ENCODE measurements at places on chromosomes 1 and 21.

DNA sequence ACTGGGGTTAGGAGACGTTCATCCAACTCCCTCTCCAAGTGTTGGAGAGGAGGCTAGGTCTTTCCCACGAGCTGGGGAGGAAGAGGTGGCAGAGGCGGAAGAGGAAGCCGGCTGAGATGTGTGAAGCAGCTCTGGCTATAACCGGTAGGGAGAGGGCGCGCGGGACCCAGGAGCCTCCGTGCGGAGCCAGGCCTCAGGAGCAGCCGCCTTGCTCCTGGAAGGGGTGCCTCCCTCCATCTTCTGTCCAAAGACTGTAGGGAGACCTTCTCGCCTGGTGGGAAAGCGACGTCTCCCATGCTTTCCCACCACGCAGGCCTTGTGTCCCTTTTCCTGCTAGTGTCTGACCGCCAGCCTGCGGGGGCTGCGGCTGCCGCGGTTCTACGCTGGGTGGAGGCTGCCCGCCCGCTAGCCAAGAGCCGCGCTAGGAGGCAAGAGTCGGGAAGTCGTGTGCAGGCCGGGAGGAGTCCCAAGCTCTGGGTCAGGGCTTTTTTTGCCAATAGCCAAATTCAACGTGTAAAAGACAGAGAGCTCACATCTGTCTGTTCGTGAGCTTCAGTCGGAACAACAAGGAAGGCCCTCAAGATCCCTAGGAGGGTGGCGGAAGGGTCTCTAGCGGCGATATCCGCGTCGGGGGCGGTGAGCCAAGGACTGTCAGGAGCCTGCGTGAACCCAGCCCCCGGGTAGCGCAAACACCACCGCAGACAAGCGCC is 8.4 kb upstream of the NBPF11 start:
- DNase-seq: no peak

- no peak for DNase-seq
Observed at GRCh38 chr1:184019506-184019905, 18.0 kb downstream of the COLGALT2 start.

DNA sequence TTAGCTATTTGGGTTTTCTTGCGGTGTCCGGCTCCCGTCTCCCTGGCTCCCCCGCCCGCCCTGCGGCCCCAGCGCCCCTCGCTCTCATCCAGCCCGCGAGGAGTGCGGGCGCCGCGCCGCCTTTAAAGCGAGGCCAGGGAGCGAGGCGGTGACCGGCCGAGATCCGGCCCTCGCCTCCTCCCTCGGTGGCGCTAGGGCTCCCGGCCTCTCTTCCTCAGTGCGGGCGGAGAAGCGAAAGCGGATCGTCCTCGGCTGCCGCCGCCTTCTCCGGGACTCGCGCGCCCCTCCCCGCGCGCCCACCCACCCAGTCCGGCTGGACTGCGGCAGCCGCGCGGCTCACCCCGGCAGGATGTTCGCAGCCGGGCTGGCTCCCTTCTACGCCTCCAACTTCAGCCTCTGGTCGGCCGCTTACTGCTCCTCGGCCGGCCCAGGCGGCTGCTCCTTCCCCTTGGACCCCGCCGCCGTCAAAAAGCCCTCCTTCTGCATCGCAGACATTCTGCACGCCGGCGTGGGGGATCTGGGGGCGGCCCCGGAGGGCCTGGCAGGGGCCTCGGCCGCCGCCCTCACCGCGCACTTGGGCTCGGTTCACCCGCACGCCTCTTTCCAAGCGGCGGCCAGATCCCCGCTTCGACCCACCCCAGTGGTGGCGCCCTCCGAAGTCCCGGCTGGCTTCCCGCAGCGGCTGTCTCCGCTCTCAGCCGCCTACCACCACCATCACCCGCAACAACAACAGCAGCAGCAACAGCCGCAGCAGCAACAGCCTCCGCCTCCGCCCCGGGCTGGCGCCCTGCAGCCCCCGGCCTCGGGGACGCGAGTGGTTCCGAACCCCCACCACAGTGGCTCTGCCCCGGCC is 492 bp downstream of the HLX start:
- peak; percentile 49 for DNase-seq

DNA sequence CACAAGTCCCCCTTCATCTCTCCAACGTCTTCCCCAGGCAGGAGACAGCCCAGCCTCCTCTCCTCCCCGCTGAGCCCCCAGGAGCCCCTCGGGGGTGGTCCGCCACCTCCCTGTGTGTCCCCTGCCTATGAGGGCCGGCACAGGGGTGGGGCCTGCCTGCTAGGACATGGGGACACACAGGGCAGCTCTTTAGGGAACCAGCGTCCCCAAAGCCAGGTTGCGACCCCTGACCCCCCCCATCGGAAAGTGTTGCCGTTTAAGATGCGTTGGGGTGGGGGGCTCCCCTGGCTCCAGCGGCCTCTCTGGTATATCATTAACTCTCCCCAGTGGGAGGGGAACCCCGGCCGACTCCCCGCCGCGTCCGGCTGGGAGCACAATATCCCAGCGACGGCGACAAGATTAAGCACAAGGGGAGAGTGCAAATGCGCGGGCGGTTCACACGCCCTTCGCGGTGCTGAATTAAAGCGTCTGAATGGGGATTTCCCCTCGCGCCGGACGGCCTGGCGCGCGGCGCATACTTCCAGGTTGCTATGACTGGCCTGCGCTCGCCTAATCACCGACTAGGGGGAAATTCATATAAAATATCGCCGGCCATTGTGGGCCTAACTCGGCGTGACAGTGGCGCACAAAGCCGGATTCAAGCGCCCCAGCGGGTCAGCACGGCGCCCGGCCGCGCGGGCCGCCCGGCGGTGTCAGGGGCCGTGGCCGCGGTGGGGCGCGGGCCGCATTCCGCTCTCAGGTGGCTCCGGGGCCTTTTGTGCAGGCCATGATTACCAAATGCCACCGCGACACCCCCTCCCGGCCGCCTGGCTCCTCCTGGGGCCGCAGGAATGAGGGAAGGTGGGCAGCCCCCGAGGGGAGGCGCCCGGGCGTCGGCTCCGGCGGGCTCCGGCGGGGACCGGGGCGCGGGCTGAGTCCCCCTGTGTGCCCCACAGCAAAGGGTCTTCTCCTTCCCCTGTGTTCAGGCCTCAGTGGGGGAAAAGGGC is 30.9 kb downstream of the WNT3A start:
- DNase-seq: no peak

- peak; percentile 59 for DNase-seq
Observed at GRCh38 chr1:227887697-227888403, 59.9 kb downstream of the WNT9A start.

- no peak for DNase-seq
Observed at GRCh38 chr1:41754540-41754939, 164.2 kb downstream of the HIVEP3 start.

DNA sequence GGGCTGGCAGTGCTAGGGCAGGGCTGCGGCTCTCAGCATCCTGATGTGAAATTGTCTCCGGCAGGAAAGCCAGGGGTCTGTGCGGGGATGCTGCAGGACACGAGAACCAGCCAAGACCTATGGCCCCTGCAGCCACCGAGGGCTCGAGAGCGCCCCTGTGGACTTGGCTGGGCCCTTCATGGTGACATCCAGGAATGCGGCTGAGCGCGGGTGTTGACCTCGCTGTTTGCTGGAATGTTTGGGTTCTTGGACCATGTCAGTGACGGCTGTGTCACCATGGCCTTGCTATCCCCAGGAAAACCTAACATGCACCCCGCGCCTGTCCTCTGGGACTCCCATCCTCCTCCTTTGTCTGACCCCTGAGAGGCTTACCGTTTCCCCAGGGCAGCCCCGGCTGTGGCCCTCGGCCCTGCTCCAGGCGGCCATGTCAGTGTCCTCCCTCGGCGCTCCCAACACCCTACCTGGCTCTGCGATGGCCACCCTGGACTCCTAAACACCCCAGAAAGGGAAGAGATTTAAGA is 14.3 kb upstream of the C1orf174 start:
- no peak for DNase-seq

DNA sequence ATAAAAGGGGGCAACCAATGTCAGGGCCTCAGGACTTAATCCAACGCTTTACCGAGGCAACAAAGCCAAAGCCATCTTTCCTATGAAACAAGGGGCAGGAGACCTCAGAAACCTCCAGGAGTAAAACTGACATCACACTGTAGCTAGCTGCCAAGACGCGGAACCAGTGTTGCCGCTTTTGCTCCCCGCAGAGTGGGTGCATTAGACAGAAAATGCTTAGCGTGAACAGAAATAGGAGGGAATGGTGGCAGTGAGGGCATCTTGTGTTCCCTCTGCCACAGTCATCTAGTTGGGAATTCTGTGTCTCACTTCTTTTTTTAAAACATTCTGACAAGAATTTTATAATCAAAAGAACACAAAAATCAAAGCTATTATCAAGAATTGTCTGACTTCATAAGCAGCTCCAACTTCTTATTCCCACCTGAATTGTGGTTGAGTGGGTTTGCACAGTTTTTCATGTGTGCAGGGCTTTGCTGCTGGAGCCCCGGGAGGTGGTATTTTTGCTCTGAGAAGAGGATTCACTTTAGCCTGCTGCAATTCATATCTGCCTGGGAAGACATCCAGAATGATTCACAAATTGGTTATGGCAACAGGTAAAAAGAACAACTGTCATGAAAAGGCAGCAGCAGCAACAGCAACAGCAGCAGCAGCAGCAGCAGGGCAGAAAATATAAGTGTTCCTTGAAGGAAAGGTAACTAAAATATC is 82.2 kb upstream of the DIRAS3 start:
- DNase-seq: no peak

DNA sequence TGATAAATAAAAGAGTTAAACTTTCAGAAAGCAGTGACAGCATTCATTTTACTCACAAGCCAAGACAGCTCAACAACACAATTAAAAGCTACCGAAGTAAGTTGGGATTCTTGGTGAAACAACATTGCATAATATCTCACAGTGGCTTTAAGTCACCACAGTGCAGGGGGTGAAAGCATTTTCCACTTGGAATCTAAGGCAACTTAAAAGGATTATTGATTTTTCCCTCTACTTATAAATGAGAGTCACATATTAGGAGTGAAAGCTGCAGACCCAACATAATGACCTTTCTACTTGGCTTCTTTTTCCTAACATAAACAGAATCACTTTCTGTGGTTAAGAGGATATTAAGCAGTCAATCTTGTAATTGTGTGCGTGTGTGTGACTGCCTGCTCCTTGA is 536.6 kb upstream of the CXADR start:
- DNase-seq: no peak

DNA sequence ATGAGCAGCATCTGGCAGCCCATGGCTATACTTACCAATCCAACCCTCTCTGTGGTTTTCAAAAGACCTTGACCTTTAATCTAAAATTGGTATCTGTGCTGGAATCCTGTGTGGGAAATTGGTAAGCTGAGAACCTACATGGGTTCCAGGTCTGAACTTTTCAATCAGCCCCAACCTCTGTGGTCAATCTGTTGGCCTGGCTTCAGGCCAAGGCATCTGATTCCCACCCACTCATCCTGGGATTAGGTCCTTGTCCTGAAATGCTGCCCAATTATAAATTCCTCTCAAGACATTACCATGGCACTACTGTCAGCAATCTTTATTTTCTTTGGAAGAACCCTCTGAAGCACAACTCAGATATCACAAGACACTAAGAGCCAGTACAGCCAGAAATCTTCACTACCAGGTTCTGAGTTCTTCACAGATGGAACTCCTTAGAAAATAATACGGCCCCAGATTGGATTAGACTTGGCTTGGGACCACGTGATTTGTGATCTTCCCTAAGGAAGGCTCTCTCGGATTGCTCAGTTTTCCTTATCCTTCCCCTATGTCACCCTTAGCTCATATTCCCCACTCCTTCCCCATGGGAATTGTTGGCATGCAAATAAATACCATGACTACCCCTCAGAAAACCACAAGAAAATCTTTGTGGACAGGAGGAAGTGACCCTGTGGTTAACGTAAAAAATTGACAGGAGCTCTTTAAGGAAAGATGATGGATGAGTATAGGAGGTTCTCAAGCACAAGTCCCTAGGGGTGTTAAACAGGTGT is 207.9 kb upstream of the ST6GALNAC5 start:
- no peak for DNase-seq

GRCh38 chr1:1511533-1512285 is at the start of gene ATAD3A:
ATAD3A (plus strand) TSS chr1:1512162; CDS start chr1:1512269, 107 bp downstream.
- peak; percentile 98 for DNase-seq

GRCh38 chr1:110749960-110750359 is 75.2 kb upstream of the KCNA3 start:
- no peak for DNase-seq

GRCh38 chr21:25907573-25908275 is 173.0 kb downstream of the GABPA start:
- DNase-seq: peak; percentile 44

DNA sequence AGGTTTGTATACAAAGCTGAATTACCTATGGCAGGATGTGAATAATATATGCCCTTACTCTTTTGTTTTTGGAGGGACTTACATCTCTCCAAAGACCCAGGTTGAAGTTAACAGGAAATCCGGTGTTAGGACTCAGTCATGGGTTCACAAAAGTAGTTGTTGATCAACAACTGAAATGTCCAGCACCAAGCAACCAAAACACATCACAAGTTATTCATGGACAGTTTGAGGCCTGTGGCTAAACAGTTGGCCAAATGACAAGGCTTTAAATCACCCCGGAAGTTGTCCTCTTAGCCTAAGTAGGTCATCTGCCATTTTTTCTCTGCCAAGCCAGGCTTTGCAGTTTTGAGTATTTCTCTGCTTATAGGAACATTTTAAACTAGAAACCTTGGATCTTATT is 89.9 kb downstream of the CD247 start:
- no peak for DNase-seq

- DNase-seq: no peak
Observed at GRCh38 chr1:75520862-75521475, 89.9 kb downstream of the SLC44A5 start.

DNA sequence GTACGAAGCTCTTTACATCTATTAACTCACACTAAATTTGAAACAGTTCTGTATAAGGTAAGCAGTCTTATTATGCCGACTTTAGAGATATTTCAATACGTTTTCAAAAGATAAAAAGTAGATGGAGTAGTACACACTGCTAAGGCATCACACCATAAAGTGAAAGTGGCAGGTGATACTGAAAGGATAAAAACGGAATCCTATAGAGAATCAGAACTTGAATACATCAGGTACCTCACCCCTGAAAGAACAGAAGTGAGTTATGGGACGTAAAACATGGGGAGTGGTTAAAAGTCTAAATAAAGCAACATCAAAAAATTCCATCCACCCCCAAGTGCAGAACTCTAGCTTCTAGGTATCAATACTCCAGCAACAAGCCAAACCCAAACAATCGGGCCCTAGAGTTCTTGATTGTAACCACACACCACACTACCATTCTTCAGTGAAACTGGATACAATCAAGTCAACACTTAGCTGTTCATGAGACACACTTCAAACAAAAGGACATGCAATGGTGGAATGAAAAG is 142.6 kb downstream of the SMYD3 start:
- DNase-seq: no peak

DNA sequence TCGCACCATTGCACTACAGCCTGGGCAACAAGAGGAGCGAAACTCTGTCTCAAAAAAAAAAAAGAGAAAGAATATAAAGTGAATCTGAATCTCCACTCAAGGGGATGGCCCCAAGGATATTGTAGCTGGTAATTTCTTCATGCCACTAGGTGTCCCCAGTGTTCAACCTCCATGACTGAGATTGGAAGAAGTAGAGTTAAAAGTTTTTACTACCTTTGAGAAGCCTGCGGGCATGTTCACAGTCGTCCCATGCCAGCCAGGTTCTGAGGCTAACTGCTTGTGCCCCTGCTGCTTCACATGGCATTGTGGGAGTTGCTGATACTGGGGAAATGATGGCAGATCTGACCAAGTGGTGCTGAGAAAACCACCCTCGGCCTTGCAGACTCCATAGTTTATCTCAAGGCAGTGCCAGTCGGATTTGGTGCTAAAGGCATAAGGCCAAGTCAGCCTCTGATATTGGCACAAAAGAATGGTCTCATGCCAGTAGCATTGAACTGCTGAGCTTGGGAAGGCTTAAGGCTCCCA is 10.8 kb upstream of the SHISA4 start:
- DNase-seq: no peak

GRCh38 chr1:1167841-1168450 is 5.7 kb upstream of the TTLL10 start:
- DNase-seq: no peak
